ENCODE measurements at places on chromosomes 7 and 10. TPM values are rescaled to one million over a fixed set of nuclear protein-coding genes. Genes with fewer than 3 reads are reported as not detected.
A peak's percentile ranks its signal among the peaks of the same experiment; 100 is the strongest.

DNA sequence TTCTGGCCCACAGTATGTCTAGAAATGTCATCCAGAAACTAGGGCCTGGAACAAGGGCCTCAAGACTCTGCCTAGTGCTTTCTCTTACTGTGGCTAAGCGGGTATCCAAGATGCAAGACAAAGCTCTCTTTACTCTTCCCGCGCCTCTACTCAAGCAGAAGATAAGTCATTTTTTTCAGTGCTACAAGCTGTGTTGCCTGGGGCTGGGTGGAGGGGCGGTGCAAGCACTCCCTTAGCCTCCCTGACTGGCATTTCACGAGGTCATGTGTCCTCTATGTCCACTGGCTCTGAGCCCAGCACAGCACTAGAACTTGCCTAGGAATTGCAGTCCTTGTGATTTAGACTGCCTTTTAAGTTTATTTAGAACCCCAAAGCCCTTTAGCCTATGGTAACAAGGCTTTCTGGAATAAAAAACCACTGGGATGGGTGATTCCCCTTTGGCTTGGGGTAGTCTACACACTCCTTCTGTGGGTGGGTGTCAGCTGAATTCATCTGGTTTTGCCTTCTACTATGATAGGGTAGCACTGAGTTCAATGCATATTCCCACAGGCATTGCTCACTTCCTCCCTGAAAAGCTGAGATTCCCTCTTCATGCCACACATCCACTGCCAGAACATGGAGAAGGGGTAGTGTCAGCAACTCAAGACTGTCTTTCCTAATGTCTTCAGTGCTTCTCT is 371.8 kb upstream of the KCND2 start:
- no peak for DNase-seq

EGFR gene
- total RNA-seq = 104 TPM

DNA sequence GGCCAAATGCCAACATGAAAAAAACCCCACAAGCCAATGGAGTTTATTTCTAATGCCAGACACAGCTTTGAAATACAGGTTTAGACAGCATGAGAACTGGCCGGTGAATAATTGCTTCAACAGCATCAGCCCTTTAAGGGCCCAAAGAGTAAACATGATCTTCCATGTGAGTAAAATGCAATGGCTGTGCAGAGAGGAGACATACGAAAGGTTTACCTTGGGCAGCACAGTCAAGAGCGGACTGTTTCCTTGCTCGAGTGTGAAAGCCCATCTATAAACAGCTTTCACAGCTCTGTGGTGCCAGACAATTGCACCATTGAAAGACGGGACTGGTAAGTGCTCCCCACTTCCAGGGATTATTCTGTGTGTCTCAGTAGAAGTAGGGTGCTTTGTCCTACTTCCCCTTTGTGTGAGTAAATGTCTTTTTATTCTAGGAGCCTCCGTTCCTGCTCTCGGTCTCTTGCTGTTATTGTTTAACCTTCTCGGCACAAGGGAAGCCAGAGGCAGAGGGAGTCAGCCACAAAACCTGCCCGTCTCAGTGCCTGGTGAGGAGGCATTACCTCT is 77.8 kb upstream of the KAT6B start:
- DNase-seq = no peak

- no peak for DNase-seq
Measured at GRCh38 chr10:22779331-22780019, 65.1 kb upstream of the PIP4K2A start.

- DNase-seq = no peak
Measured at GRCh38 chr7:138608275-138608674, 92.9 kb downstream of the SVOPL start.

DNA sequence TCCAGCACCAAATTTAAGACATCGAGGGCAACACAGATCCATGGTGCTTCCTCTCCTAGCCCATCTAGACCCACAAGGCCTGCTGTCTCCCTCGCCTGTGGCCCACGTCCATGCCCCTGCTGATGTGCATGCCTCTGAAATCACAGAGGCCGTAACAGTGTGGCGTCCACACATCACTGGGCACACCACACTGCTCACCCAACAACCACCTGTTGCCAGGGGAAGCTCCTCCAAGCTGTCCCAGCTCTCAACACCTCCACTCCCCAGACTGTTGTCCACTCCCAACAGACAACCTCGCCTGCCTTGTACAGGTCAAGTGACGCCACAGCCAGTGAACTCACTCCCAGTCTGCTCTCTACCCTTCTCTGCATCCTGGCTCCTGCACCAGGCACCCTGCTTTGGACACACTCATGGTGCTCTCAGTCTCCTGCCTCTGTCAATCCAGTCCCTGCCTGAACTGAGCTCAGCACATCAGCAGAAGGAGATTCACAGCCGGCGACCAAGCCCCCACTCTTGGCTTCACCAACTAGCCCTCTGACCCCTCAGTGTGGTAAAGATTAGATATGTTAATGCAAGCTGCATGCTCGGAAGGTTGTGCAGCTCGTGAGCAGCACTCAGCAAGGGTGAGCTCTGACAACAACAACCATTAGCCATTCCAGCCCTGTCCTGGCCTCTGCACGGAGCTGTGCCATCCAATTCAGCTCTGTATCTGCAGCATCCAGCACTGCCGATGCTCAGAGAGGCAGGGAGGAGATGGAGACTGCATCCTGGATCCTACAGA is 197.0 kb downstream of the TNS3 start:
- DNase-seq = no peak

DNA sequence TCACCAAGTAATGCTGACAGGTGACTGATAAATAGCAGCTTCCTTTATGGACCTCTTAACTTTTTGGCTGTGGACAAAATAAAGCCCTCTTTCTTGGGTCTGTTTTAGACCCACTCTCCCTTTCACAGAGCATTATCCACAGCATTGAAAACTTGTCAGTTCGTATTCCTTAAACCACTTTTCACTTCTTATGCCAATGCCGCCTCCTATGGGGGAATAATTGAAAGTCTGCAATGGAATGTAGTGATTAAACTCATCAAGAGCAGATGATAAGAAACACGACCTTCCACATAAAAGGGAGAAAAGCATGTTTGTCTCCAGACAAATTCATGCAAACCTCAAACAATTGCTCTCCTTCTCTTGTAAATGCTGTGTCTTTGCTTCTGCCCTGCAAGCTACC is 153.4 kb downstream of the SORCS1 start:
- no peak for DNase-seq

GRCh38 chr7:56110611-56111010 is 4.3 kb upstream of the CHCHD2 start:
- DNase-seq = no peak

- DNase-seq = no peak
Measured at GRCh38 chr10:101683276-101683675, 11.7 kb downstream of the FBXW4 start.

APBB1IP gene
- total RNA-seq = 14.8 TPM

GRCh38 chr10:64501807-64502206 is 980.6 kb downstream of the REEP3 start:
- DNase-seq = no peak

DNAH11 gene
- total RNA-seq = under 0.01 TPM

DNA sequence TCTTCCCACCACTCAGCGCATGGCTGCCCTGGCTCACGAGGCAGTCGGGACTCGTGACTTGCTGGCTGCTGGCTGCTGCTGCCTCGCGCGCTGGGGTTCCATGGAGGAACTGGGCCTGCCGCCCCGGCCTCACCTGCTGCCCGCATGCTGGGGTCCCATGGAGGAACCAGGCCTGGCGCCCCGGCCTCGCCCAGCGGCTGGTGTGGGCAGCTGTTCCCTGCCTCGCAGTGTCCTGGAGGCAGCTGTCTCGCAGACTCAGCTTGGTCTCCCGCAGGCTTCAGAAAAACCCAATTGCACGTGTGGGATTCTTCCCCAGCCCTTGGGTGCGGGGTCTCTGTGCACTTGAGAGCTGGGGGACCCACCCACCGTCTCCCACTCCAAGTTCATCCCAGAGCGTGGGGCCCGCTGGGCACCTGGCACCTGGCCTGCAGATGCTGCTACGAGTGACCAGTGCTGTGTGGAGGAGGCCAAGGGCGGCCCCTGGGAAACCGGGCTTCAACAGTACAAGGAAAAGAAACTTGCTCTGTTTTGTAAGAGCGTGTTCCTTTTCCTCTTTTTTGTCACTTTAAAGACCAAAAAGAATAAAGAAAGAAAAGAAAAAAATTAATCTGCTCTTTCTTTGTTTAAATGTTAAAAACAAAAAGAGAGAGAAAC is 20.4 kb downstream of the PWWP2B start:
- no peak for DNase-seq

- DNase-seq = no peak
Measured at GRCh38 chr7:135454060-135454459, 55.8 kb downstream of the CNOT4 start.

DNA sequence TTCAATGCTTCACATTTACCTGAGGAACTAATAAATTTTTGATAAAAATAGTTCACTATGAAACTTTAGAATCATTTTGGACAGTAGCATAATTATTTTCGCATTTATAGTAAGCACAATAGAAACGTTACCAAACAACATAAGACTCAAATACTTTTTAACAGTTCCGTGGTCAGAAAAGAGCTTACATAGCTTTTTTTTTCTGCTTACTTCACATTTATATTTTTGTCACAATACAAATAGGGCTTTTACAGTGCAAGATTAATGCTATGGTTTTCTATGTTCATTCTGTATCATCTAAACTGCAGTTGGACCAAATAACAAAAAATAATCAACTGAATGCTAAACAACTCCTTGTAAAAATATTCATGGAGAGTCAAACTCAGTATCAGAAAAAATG is 26.5 kb upstream of the RHOBTB1 start:
- DNase-seq = no peak

- DNase-seq = no peak
Measured at GRCh38 chr7:2982831-2983230, 60.8 kb downstream of the CARD11 start.

GRCh38 chr7:37212051-37212450 is 236.6 kb downstream of the ELMO1 start:
- DNase-seq = no peak

DNA sequence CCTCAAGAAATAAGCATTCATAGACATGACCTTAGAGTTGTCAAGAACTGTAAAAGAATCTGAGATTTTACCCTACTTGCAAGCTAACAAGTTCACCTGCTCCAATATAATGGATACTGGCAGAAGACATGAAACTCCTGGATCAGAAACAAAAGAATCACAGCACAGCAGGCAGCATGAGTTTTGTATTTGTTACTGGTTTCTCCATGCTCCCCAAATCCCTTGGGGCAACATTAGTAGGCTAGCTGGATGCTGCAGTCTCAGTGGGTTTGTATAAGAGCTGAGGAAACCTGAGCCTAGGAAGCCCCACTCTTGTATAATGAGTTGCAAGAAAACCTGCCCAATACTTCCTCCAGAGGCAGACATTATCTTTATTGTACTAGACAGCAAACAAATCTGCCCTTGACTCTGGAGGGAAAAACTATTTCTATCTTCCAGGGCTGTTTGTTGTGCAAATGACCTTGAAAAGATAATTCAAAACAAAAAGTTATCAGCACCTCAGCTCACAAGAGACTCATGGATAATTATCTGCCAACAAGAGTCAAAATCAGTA is 64.8 kb downstream of the ABLIM1 start:
- no peak for DNase-seq

- peak; percentile 94 for DNase-seq
Measured at GRCh38 chr10:101566333-101567164, 21.5 kb downstream of the POLL start.

DNA sequence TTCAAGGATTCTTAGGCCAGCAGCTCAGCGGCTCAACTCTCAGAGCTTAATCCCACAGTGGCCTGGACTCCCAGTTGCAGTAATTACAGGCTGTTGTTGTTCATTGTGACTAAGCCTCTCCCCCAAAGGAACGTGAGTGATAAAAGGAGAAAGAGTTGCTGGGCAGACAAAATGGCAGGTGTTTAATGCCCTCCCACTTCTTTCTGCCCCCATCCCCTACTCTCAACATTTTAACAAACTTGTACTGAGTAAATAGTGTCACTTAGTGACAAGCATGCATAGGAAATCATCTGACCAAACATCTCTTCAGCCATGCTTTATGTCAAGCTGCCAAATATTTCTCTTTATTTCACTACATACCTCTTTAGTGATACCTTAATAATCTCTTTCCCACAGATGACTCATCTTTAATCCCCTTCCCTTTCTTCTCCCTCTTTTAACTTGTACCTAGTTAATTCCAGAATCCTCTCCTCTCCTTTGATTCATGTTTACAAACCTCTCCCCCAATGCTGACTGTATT is 12.4 kb upstream of the MTERF1 start:
- peak; percentile 91 for DNase-seq

MMP21 gene
- not detected for total RNA-seq

GRCh38 chr7:48269066-48269465 is 97.8 kb downstream of the ABCA13 start:
- no peak for DNase-seq

GRCh38 chr10:114303556-114303955 is 64.5 kb downstream of the VWA2 start:
- no peak for DNase-seq

DNA sequence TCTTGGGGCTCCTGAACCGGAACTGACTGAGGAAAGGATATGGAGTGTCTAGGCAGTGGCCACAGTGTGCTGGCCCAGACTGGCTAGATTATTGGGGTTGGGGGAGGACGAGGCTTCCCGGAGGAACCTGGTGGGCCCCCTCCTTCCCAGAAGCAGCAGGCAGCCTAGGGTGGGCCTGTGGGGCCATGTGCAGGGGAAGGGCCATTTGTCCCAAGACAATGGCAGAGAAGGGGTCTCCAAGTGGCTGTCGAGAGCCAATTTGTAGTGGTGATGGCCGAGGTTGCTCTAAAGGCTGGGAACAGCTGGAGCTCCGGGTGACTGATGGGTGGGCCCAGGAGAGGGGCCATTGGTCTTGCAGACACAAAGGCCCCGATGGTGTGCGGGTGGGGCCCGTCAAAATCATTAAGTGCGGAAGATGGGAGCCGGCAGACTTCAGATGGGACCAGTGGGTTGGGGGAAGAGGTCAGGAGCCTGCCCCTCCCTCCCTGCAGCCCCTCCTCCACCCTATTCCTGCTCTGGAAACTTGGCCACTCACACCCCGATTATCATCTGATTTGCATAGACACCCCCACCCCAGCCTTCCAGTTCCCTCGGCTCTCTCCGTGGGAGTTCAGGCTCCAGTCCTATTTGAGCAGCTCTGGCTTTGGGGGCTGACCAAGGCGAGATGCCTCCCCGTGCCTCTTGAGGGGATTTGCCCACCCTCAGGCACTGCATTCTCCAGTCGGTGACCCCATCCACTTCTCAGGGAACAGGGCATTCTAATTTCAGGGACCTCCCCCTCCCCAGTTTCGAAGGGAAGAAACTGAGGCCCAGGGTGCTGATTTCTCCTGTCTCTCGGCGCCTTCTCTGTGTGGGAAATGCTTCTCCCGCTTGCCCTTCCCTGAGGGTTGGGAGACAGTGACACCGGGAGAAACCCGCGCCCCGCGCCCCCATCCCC is 36.0 kb upstream of the PAX2 start:
- peak; percentile 22 for DNase-seq

GPR141 gene
- total RNA-seq = not detected

GRCh38 chr10:86113501-86113900 is 253.1 kb downstream of the GRID1 start:
- DNase-seq = no peak

DNA sequence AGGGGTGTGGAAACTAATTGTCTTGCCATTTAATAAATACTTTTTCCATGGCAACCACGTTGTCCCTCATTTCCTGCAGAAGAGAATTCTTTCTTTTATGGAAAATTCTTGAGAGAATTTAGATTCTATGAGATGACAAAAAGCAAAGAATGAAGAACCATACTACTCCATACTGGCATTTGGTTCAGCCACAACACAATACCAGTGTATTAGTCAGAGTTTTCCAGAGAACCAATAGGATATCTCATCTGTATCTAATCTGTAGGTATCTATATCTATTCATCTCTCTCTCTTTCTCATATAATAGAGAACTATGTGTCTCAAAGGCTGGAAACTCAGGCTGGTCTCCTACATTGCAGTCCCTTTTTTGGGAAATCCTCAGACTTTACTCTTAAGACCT is 44.6 kb upstream of the NAMPT start:
- DNase-seq = no peak

Data from osteoblast (primary cell).